ENCODE measurements at places on chromosomes 3 and 15.

DNA sequence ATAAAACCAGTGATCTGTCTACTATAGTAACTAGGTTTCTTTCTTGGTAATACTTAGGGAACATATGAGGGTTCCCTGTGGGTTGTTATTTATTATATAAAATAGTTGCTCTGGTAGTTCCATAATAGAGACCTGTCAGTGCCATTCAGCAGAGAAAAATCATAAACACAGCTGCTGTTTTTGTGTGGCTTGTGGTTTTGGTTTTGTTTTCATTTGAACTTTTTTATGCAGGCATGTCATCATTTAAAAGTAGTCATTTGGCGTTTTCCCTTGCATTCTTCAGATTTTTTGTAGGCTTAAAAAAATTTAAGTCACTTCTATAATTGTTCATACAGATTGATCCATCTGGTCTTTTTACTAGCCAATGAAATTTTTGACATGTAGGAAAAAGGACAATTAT, 47.9 kb downstream of the PIK3CA start:
- no peak for DNase-seq

DNA sequence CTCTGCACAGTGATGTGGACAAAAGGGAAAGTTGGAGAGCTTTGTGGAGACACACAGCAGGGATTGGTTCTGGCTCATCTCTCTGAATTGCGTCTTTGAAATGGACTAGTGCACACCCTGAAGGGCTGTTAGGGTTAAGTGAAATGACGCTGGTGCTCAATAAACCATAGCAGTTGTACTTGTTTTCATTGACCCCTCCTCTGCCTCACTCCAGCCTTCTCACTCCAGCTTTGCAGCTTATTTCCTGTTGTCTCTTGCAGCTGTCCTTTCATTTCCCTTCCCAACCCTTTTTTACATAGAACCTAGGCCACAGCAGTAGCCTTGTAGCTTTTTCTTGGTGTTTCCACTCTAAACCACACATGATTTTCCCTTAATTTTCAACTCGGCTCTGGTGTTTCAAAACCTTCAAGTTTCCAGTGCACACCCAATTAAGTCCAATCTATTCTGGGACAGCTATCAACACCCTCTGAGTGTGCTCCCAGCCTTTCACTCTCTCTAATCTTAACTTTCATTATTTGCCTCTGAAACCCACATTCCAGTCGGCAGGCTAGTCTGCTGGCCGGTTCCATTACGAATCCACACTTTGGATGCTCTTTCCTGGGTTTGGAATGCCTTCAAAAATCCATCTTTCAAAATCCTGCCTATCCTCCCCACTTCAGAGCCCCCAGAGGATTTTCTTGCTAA, 6.4 kb downstream of the C3orf52 start:
- no peak for DNase-seq

GRCh38 chr3:58116985-58117384, 93.8 kb downstream of the DNASE1L3 start:
- no peak for DNase-seq

GRCh38 chr3:25593001-25593400, 71.7 kb downstream of the TOP2B start:
- no peak for DNase-seq

- no peak for DNase-seq
These were observed 12.7 kb downstream of the HMCES start for GRCh38 chr3:129291236-129291886.

GRCh38 chr15:46126581-46126980, 491.8 kb downstream of the SQOR start:
- DNase-seq = no peak

DNA sequence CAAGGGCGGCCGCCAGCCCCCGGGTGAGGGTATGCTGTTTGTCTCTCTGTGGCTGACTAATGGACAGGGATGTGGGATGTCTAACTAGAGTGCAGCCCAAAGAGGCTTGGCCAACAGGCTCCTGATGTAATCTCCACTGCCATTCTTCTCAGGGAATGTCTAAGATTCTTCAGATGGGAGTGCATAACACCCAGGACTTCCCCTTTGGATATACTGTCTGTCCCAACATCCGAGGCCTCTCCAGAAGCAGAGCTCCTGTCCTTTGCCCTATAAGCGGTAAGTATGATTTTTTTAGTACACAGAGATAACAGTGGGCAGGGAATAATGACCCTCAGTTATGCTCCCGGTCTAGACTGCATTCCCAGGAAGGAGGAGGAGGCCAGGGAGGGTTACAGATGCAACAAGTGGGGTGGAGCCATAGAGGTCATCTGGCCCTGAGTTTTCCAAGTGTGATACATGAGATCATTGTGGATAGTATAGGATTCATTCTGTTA, 62.5 kb upstream of the SLCO2A1 start:
- DNase-seq = no peak

GRCh38 chr3:179046497-179047353, 24.9 kb downstream of the ZMAT3 start:
- DNase-seq = no peak
